ENCODE measurements at places on chromosomes 6 and 20. TPM values are rescaled to one million over a fixed set of nuclear protein-coding genes. Genes with fewer than 3 reads are reported as not detected.
A peak's percentile ranks its signal among the peaks of the same experiment; 100 is the strongest.

DNA sequence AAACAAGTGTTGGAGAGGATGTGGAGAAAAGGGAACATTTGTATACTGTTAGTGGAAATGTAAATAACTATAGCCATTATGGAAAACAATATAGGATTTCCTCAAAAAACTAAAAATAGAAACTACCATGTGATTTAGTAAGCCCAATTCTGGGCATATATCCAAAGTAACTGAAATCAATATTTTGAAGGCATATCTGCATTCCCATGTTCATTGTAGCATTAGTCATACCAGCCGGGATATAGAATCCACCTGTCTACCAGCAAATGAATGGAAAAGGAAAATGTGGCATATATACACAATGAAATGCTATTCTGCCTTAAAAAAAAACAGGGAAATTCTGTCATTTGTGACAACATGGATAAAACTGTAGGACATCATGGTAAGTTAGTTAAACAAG, 15.3 kb upstream of the C6orf58 start:
- DNase-seq, result no peak

GRCh38 chr6:36347621-36348020, 10.9 kb upstream of the BNIP5 start:
- no peak for DNase-seq

- no peak for DNase-seq
Measured at GRCh38 chr6:131685266-131685780, 15.9 kb downstream of the OR2A4 start.

DNA sequence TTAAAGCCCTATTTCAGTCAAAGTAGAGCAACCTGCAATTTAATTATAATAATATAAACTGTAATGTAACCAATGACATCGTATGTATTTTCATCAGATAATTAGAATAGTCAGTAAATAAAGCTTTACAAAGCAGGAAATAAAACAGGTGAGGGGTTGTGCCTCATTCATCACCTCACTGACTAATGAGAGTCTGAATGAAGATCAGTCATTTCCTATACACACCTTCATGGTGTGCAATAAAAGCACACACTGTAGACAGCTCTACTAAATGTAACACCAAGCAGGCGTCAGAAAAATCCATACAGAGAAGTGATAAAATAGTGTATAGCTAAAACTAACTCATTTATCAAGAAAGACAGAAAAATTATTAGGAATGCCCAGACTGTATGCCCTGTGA, 105.9 kb downstream of the MAN1A1 start:
- DNase-seq, result no peak

DNA sequence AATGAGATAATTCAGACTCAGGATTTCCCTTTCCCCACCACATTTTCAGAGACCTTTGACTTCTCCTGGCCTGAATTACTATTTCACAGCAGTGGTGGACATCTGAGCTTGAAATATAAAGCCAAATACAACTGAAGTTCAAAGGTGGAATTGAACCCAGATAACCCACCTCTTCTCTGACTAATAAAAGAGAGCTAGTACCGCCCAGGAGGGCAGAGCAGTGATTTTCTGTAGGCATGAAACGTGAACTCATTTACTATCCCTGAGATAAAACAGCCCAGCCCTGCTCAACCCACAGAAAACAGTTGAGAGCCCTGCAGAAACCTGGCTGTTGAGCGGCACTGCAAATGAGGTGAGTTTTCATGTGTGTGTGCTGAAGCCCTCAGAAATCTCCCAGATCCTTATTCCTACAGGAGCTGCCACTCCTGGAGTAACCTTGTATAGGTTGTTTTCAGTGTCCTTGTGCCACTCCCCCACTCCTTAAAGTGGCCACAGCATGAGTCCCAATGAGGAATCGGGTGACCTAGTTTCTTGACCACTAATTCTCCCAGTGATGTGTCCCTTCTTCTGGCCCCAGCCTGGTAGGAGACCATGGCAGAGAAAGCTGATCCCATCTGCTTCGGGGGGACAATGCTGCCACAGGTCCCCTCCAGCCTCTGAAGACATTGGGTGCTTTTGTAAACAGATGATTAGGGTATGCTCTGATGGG, 99.2 kb downstream of the NOL4L start:
- DNase-seq, result peak; percentile 56

GRCh38 chr6:127857051-127857637, 43.7 kb downstream of the THEMIS start:
- DNase-seq, result no peak

- no peak for DNase-seq
Measured at GRCh38 chr6:88008411-88008810, 39.2 kb upstream of the SPACA1 start.

DNA sequence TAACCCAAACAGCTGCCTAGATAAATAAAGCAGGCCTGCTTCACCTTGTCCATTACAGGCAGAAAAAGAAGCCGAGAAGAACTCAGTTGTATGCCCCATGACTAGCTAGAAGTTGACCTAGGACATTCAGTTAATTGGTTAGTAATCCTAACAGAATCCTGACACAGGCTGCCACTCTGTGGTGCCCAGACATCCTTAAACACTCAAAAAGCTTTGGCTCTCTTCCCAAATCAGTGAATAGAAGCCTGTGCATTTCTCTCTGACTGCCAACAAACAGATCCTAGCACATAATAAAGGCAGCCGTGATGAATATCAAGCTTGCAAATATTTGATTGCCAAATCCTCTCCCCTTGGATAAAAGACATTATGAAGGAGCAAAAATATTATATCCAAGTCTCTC, 519.1 kb upstream of the EYS start:
- DNase-seq, result no peak

GRCh38 chr6:16721977-16722376, 39.3 kb downstream of the ATXN1 start:
- no peak for DNase-seq

DNA sequence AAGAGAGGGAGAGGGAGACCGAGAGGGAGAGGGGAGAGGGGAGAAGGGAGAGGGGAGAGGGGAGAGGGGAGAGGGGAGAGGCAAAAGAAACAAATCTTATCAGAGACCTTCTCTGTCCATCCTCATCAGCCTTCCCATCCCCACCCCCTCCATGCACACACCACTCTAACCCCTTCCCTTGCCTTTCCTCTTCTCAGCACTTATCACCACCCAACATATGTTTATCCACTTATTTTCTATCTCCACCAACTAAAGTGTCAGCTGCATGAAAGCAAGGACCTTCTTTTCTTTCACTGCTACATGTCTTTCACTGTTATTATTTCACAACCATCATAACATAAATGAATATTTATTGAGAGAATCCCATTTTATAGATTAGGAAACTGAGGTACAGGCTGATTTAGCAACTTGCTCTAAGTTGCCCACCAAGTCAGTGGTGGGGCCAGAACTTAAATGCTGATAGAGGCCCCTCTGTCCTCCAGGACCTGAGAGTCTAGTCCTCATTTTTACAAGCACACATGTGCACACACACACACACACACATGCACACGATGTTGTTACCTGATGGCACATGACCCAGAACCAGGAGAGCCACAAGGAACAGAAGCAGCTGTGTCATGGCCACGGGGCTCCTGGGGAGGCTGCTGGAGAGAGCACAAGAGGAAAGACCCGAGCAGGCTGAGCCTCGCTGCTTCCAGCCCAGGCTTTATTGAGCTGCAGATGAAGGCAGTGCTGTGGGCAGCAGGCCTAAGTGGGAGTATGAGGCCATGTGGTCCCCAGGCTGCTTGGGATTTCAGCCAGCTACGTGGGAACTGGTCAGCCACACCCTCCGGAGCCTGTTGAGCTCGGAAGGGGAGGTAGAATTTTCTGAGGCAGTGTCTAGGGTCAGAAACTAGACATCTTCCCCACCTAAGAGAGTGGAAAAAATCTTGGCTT, 2.3 kb downstream of the DEFB124 start:
- no peak for DNase-seq

GRCh38 chr6:70590400-70590799, 23.7 kb downstream of the SDHAF4 start:
- DNase-seq, result no peak

- no peak for DNase-seq
Measured at GRCh38 chr6:38827024-38827423, 111.9 kb downstream of the DNAH8 start.

GRCh38 chr6:143443096-143443495, 7.4 kb downstream of the ADAT2 start:
- no peak for DNase-seq

GRCh38 chr6:120918137-120918536, 416.1 kb downstream of the TBC1D32 start:
- DNase-seq, result no peak

DNA sequence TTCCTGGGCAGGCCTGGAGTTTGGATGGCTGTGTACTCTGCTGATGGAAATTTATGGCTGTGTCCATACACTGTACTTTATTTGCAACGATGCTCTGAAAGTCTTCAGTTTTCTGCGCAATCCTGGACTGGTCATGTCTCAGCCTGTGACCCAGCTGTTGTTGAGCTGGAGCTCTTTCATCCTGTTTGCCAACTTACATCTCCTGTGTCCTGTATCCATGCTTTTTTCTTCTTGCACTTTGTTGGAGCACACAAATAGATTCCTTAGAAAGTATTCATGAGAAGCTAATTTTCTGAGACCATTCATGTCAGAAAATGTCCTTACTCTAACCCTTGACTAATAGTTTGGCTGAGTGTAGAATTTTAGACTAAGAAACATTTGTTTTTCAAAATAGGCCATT, 251.2 kb downstream of the BCKDHB start:
- peak; percentile 78 for DNase-seq

- no peak for DNase-seq
Measured at GRCh38 chr20:13261460-13262301, 40.6 kb downstream of the ISM1 start.

GRCh38 chr6:1023229-1023628, 288.7 kb upstream of the FOXQ1 start:
- DNase-seq, result no peak

DNA sequence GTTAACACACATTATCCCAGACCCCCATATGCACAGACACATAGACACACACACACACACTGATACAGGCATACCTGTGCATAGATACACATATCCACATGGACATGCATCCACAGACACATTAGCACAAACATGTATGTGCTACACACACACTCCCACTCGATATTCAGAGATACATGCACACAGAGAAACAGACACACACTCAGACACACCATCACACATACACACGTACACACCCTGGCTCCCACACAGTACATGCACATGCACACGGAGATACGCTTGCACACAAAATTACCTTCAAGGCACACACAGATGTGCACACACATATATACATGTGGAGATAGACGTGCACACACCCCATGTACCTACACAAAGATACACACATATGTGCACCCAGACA, 19.7 kb downstream of the RBM38 start:
- DNase-seq, result no peak

- DNase-seq, result no peak
Measured at GRCh38 chr6:161884782-161885181, 610.9 kb upstream of the AGPAT4 start.

- no peak for DNase-seq
Measured at GRCh38 chr20:62412194-62413024, 5.3 kb upstream of the CABLES2 start.

DNA sequence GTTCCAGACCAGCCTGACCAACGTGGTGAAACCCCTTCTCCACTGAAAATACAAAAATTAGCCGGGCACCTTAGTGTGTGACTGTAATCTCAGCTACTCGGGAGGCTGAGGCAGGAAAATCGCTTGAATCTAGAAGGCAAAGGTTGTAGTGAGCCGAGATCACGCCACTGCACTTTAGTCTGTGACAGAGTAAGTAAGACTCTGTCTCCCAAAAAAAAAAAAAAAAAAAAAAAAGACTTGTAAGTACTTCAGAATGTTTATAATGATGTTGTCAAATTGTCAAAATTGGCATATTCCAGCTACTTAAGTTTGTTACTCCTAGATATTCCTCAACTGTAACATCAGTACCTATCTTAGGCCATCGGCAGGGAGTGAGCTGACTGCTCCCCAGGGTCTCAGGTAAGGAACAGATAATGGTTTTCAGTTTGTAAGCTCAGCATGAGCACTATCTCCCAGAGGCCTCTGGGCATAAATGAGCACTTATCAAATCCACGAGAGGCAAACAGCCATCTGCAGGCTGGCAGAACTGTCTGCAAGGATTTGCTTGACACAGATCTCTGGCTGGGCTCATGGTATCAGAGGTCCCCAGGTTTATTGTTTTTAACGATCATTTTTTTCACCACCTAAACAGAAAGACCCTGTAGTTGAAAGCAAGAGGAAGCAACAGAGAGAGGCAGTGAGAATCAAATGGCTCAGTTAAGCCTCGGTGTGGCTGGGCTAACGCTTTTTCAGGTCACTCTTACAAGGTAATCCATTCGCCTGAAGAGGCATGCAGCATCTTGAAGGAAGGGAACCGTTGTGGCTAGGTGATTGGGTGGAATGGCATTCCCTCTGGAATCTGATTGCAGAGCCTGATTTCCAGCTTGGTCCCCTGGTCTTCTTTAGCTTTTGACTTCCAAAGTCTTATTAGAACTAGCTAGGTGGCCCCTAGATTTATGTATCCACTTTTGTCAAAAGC, 115.9 kb downstream of the LY86 start:
- peak; percentile 18 for DNase-seq

GRCh38 chr6:158900663-158901312, 81.6 kb upstream of the EZR start:
- no peak for DNase-seq

DNA sequence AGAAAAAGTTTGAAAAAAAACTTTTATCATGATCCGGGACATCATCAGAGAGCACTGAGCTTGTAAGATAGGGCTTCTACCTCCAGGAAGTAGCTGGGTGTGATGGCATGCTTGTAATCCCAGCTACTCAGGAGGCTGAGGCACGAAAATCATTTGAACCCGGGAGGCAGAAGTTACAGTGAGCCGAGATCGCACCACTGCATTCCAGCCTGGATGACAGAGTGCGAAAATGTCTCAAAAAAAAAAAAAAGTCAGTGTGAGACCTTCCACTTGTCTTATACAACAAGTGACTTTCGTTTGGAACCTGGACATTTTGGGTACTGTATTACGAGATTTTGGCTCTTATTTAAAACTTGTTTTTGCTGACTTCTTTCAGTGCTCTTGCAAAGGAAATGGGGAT, 5.9 kb upstream of the SLC13A3 start:
- DNase-seq, result no peak

GRCh38 chr20:34943808-34944567, 11.6 kb downstream of the GSS start:
- DNase-seq, result peak; percentile 2

The C2 gene
- total RNA-seq, result 15.7 TPM

The TBP gene
- total RNA-seq, result 31.0 TPM

The AFG1L gene
- 6.9 TPM for total RNA-seq

The CALHM6 gene
- 5.0 TPM for total RNA-seq

The ADGRB3 gene
- 9.9 TPM for total RNA-seq

The DEFB123 gene
- not detected for total RNA-seq

The FNDC11 gene
- total RNA-seq, result 0.16 TPM

The DACT2 gene
- total RNA-seq, result 0.16 TPM

The JPH2 gene
- 128 TPM for total RNA-seq

The ZC3H12D gene
- total RNA-seq, result 1.3 TPM

The KIF13A gene
- 58.2 TPM for total RNA-seq

Measured in sigmoid colon (tissue), 7 donors.